Inflammatory macrophage (primary cell): ENCODE measurements at places on chromosomes 13 and 19.

DNA sequence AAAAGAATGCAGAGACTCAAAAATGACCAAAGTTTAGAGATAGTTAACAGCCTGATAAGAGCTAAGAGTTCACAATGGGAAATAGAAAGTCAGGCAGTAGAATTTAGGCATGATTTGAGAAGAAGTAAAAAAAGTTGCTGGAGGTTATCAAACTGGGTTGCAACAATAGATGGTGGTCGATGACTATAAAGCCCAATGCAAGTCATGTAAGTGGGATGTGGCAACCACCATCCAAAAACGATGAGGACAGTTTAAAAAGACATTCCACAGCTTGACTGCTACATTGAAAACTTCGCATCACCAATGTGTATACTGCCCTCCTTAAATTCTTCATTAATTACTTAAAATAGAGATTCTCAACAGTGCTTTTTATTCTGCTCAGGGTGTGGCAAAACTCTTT, 19.7 kb downstream of the ELF1 start:
- no peak for DNase-seq

DNA sequence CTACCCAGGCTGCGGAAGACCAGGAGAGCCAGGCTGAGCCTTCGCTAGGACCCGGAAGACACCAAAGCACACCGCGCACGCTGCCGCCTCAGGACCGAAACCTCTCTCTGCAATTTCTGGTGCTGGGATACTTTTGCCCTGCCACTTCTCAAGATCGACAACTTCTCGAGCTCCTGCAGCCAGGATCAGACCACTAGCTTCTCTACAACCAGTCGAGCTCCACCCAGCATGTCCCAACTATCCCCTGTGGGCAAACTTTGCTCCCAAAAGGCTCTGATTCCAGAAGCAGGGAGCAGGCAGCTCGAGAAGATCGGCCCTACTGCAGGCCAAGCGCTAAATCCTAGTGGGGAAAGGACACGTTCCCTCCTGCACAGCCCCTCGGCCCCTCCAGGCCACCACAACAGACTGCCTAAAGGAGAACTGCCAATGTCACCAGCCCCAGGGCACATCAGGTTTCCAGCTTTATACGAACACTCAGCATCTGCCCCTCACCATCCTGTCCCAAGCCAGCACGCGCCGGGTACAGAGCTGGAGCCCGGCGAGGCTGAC, 979 bp downstream of the AKAP8 start:
- peak; percentile 42 for DNase-seq

DNA sequence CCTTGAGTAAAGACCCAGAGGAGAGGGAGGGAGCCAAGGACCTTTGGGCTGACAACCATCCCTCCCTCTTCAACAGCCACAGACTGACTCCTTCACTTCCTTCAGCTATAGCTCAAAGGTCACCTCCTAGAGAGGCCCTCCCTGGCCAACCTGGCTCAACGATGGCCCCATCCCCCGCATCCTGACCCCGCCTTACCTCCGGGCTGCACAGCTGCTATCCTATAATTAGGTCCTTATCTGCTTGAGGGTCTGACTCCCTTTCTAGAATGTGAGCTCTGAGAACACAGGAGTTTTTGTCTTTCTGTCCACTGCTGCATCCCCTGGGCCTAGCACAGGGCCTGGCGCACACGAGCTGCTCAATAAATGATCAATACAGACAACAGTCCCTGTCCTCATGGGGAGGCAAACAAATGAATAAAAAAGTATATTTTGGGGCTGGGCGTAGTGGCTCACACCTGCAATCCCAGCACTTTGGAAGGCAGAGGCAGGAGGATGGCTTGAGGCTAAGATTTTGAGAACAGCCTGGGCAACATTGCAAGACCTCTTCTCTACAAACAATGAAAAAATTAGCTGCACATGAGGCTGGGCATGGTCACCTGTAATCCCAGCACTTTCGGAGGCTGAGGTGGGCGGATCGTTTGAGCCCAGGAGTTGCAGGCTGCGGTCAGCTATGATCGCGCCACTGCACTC, 6.6 kb upstream of the LGALS4 start:
- DNase-seq, result no peak

DNA sequence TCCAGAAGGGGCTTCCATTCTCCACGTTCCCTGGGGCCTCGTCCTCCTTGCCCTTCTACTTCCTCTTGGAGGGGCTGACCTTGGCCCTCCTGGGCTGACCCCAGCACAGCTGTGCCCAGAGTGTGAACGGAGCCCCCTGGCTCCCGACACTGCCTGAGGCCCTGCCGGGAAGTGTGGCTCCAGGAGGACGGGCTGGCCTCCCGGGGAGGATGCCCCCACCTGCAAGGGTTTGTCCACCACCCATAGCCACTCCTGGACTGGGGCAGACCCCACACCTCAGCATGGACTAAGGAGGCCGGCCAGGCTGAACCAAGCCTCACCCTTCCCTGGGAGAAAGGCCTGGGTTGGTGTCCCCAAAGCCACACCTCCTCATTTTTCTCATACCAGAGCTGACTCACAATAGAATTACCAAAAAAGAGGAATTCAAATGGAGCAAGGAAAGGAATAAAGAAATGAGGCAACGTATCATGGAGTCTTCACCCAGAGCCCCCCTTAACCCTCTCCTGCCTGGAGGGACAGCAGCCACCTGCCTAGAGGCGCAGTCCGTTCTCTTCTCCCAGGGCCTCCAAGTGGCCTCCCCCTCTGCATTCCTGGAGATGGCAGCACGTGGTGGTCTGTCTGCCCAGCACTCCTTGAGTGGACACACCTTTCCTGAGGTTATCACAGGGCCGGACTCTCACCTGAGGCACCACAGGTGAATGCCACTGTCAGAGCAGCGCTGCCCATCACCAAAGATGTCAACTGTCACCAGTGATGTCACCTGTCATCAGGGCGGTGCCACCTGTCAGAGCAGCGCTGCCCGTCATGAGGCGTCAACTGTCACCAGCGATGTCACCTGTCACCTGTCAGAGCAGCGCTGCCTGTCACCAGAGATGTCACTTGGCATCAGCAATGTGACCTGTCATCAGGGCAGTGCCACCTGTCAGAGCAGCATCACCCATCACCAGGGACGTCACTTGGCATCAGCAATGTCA, 3.1 kb upstream of the C13orf46 start:
- DNase-seq, result no peak

- DNase-seq, result no peak
Measured at GRCh38 chr13:51229101-51229719, 7.0 kb downstream of the FAM124A start.

GRCh38 chr13:58324161-58324560, 692.6 kb downstream of the PCDH17 start:
- DNase-seq, result peak; percentile 93

GRCh38 chr13:30466841-30467252, 1.1 kb upstream of the HMGB1 start:
- DNase-seq, result peak; percentile 62

DNA sequence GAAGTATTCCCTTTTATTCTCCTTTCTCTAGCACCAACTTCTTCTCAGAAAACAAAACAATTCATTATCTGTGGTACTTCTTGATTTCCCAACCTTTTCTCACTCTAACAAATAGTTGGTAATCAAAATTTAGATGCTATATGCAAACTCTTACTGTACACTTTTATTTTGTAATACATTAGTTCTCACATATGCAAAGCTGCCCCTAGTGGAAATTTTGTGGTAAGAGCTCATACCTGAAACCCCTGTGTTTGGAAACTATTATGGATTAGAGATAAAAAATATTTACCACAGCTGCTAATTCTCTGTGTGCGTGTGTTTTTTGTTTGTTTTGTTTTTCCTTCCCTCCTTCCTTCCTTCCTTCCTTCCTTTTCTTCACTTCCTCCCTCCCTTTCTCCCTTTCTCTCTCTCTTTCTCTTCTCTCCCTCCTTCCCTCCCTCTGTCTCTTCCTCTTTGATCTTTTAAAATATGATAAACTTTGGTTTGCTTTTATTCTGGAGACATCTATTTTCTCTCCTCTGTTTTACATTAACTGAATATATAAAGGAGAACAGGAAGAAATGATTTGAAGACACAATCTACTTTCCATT, 537.4 kb downstream of the SLITRK6 start:
- DNase-seq, result no peak

- DNase-seq, result no peak
Measured at GRCh38 chr13:58855283-58855682, 1223.7 kb downstream of the PCDH17 start.

- no peak for DNase-seq
Measured at GRCh38 chr13:20824762-20825476, 51.2 kb upstream of the EEF1AKMT1 start.

- peak; percentile 12 for DNase-seq
Measured at GRCh38 chr13:111049791-111050538, 65.1 kb upstream of the ARHGEF7 start.

GRCh38 chr19:30739394-30739793, 367.2 kb downstream of the ZNF536 start:
- DNase-seq, result no peak

DNA sequence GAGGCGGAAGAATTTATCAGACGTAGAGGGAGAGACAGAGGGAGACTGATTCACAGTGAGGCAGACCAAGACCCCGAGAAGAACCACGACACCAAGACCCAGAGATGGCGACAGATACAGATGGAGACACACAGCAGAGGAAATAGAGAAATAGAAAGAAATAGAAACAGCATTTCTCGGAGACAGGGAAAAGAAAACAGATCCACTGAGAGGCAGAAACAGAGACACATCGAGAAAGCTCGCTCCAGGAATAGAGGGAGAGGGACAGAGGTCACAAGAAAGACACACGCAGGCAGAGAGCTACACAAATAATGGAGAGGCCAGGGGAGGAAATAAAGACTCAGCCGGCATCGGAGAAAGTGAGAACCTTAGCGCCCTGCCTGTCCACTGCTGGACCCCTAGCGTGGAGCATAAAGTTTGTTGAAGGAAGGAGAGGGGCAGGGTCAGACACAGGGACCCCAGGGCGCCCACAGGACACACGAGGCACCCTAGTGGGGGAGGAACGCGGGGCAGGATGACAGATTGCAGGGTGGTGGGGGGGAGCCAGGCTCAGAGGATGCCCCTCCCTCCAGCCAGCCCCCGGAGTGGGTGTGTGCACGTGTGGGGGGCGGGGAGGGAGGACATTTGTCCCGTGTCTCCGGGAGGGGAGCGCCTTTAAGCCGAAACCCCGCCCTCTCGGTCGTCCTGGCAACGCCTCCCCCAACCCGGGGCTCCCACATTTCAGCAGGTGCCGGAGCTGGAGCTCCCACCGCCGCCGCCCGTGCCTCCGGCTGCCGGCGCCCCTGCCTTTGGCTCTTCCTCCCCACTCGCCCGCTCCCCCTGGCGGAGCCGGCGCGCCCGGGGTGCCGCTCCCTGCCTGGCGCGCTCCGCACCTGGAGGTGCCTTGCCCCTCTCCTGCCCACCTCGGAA, at the start of gene PRKCG:
TSS of gene PRKCG (plus strand) at position 716 of the 909 bp plus-strand sequence. CDS start 298 bp downstream, outside the sequence.
- no peak for DNase-seq

GRCh38 chr19:41545547-41545946, 30.4 kb upstream of the CEACAM21 start:
- no peak for DNase-seq

- DNase-seq, result no peak
Measured at GRCh38 chr13:34419025-34419424, 523.0 kb upstream of the NBEA start.

DNA sequence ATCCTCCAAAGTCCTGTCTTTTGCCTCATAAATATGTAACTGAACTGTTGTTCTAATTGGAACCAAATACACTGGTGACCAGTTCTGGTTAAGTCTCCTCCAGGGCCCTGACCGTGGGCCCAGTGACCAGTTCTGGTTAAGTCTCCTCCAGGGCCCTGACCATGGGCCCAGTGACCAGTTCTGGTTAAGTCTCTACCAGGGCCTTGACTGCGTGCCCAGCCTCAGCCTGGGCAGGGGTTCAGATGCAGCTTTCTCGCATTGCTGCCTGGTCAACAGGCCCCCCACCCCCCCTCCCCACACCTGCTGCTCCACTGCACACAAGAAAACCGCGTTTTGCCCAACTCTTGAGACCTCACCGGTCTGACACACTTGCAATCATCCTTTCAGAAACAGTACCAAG, 3.8 kb upstream of the GRTP1 start:
- DNase-seq, result no peak

DNA sequence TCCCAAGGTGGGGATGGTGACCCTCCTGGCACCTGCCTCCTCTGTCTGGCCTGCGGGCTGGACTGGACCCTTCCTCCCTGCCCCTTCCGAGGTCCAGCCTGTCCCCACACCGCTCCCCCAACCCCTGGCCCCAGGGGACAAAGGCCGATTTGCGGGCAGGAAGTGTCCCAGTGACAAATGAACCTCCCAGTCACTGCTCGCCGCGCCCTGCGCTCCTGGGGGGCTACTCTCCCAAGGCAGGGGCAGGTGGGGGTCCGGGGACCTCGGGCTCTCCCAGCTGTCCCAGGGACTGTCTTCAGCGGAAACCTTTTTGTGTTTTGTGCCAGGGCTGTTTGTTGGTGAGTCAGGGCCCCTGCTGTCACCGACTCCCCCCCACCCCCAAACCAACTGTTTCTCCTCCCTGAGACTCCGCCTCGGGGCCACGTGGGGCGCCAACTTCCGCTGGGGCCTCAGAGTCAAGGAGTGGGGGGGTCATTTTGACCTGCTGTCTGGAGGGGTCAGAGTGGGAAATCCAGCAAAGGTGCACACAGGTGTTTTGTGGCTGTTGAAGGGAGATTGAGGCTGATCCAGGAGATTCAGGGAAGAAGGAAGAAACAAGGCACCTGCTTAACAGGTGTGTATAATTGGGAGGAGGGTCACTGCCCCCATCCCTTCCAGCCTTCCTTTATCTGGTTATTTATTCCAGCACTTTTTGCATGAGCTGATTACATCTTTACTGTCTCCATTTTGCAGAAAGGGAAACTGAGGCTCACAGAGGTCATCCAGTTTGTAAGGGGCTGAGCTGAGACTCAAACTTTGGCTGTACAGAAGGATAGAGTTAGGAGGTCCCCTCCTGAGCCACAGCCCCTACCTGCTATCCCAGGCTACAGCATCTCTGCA, 831 bp downstream of the PGPEP1 start:
- peak; percentile 76 for DNase-seq

- no peak for DNase-seq
Measured at GRCh38 chr13:29754473-29754806, 96.0 kb downstream of the UBL3 start.

- no peak for DNase-seq
Measured at GRCh38 chr19:6495947-6496346, 6.2 kb downstream of the TUBB4A start.

DNA sequence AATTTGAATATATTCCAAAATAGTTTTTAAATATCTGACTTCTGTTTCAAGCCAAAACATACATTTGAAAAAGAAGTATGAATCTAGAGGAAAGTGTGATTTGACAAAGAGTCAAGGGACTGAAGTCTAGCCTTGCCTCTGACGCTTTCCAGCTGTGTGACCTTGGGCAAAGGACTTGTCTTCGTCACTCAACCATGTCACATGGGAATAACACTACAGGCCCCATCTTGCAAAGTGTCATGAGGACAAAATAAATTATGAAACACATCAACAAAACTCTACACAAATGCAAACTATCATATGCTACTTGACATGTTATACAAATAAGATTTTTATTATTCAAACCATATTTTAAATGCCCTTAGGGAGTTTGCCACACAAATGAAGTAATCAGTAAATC, 73.0 kb downstream of the CYSLTR2 start:
- DNase-seq, result no peak

DNA sequence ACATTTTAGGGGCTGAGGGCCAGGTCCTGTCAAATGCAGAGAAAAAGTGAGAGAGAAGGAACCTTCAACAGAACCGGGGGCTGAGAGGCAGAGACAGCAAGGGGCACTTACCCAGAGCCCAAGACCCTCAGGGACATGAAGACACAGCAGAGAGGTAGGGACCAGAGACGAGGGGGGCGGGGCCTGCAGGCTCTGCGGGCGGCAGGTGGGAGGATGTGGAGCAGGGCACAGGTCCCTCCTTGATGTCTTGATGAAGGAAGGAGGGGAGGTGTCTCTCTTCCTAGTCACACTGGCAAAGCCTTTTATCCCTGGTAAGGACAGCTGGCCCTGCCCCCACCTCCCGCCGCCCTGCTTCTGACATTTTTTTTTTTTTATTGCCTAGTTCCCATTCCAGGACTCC, at the start of gene KLK14:
TSS of gene KLK14 (minus strand) at position 277 of the 400 bp plus-strand sequence. CDS start at position 4, 273 bp downstream.
- no peak for DNase-seq
